ENCODE measurements at places on chromosomes 2 and 18. TPM values are rescaled to one million over a fixed set of nuclear protein-coding genes. Genes with fewer than 3 reads are reported as not detected.

DNA sequence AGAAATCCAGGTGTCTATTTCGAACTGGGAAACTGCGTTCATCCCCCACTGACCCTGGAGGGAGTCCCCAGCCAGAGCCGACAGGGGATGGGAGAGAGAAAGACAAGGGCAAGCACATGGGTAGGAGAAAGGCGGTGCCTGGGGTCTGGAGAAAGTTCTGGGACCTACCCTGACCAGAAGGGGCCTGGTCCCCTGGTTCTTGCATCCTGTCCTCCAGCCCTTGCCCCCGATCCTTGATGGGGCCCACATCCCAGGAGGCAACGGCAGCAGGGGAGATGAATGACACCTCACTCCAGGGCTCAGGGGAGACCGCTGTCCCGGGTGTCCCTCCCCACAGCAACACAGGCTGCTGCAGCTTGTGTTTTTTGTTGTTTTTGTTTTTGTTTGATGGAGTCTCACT is 4.9 kb downstream of the ADCY3 start:
- H3K27me3 ChIP-seq: no peaks in the 10 kb centered on the region
- no peak overlapping the region for H3K27ac ChIP-seq
- peaks cover 11% of the 10 kb centered on the region for H3K4me1 ChIP-seq
- peaks cover 6% of the 10 kb centered on the region for H3K36me3 ChIP-seq

DNA sequence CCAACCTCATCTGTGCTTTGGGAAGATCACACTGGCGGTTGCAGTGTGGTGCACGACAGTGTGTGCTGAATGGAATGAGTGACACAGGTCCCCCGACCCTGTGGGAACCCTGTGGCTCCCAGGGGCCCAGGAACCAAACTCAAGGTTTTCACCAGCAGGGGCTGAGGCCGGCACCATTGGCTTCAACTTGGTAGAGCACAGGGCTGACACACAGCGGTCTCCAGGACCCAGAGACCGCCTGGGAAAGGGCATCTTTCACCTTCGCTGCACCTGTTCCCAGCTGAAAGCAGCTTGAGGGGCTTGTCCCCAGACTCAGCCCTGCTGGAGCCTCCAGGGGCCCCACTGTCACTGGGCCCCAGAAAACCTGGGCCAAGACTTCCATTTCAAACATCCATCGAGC is 59.0 kb upstream of the ODC1 start:
- H3K4me3 ChIP-seq: no peak overlapping the region
- no peak overlapping the region for H3K27ac ChIP-seq
- H3K27me3 ChIP-seq: no peaks in the 10 kb centered on the region
- H3K4me1 ChIP-seq: no peaks in the 10 kb centered on the region
- no peaks in the 10 kb centered on the region for H3K36me3 ChIP-seq

DNA sequence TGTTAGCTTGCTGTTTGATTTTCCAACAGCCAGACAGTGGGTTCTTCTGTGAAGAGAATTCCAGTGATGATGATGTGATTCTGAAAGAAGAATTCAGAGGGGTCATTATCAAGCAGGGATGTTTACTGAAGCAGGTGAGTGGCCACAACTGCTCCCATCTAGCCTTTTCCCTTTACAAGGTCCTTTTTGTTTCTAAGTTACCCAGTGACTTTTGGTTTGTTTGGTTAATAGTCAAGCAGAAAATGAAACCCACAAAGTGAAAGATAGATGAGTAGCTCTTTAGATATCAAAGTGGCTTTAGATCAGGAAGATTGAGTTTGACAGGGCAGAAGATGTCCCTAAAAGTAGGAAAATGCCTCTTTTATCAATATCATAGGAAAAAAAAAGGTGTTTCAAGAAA is 23.3 kb downstream of the PLEK start:
- no peaks in the 10 kb centered on the region for H3K4me1 ChIP-seq
- H3K4me3 ChIP-seq: no peak overlapping the region
- no peaks in the 10 kb centered on the region for H3K27me3 ChIP-seq
- no peaks in the 10 kb centered on the region for H3K36me3 ChIP-seq
- no peak for DNase-seq

GRCh38 chr2:174866421-174866820 is 102.1 kb upstream of the CHRNA1 start:
- no peak overlapping the region for H3K27ac ChIP-seq
- no peak overlapping the region for H3K4me3 ChIP-seq
- no peaks in the 10 kb centered on the region for H3K4me1 ChIP-seq
- peaks cover 3% of the 10 kb centered on the region for H3K27me3 ChIP-seq
- no peaks in the 10 kb centered on the region for H3K36me3 ChIP-seq

DNA sequence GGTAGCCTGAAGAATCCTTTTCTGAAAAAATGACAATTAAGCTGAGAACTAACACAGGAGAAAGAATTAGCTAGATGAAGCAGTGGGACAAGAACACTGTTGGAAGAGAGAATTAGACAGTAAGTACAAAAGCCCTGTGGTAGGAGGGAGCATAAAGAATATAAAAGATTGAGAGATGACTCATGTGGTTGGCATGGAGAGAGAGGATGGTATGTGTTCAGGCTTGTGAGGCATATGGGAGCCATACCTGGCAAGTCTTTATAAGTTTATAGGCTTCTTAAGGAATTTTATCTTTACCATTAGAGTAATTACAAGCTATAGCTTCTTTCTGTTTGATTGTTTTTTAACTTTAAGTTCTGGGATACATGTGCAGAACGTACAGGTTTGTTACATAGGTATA is 325.0 kb downstream of the ARL6IP6 start:
- H3K4me1 ChIP-seq: no peaks in the 10 kb centered on the region
- no peak overlapping the region for H3K4me3 ChIP-seq
- H3K27me3 ChIP-seq: no peaks in the 10 kb centered on the region
- no peak overlapping the region for H3K27ac ChIP-seq

DNA sequence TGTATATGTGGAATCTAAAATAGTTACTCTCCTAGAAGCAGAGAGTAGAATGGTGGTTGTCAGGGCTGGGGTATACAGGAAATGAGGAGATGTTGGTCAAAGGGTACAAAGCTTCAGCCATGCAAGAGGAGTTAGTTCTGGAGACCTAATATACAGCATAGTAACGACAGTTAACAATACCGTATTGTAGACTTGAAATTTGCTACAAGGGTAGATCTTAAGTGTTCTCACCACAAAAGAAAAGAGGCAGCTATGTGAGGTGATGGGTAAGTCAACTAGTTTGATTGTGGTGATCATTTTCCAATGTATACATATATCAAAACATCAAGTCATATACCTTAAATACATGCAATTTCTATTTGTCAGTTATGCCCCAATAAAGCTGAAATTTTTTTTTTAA is 98.2 kb upstream of the CYP1B1 start:
- H3K27me3 ChIP-seq: no peaks in the 10 kb centered on the region
- H3K27ac ChIP-seq: no peak overlapping the region
- no peaks in the 10 kb centered on the region for H3K36me3 ChIP-seq

DNA sequence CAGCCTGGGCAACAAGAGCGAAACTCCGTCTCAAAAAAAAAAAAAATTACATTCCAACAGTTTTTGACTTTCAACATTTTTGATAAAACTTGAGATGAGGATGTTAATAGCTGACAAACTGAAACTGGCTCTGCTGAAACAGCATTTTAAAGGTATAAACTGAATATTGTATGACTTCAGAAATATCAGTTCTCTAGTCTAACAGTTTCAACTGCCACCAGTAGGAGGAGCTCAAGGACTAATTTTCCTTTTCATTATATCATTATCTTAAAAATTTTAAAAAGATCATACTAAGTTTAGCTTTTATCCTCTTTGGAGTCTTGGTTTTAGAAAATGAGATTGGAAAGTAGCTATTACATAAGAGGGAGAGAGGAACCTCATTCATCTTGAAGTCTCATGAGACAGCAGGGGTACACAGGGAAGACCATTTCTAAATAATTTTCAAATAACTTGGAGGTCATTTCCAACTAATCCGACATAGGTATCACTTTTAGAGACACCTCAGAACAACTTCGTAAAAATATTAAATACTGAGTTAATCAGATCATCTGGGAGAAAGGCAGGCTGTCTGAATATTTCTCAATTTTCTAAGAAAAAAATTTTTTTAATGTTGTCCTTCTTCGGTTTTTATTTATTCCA is 37.6 kb upstream of the MCM6 start:
- no peaks in the 10 kb centered on the region for H3K4me1 ChIP-seq
- H3K27me3 ChIP-seq: no peaks in the 10 kb centered on the region
- H3K27ac ChIP-seq: no peak overlapping the region
- DNase-seq: peak; percentile 36

- no peak overlapping the region for H3K27ac ChIP-seq
- no peaks in the 10 kb centered on the region for H3K36me3 ChIP-seq
- H3K4me3 ChIP-seq: no peak overlapping the region
- no peaks in the 10 kb centered on the region for H3K4me1 ChIP-seq
These were observed 106.8 kb downstream of the SLC39A10 start for GRCh38 chr2:195763866-195764265.

GRCh38 chr18:23495723-23496440 is 7.4 kb upstream of the RMC1 start:
- H3K36me3 ChIP-seq: no peaks in the 10 kb centered on the region
- H3K4me3 ChIP-seq: no peak overlapping the region
- no peaks in the 10 kb centered on the region for H3K4me1 ChIP-seq
- DNase-seq: no peak
- H3K27me3 ChIP-seq: no peaks in the 10 kb centered on the region

DNA sequence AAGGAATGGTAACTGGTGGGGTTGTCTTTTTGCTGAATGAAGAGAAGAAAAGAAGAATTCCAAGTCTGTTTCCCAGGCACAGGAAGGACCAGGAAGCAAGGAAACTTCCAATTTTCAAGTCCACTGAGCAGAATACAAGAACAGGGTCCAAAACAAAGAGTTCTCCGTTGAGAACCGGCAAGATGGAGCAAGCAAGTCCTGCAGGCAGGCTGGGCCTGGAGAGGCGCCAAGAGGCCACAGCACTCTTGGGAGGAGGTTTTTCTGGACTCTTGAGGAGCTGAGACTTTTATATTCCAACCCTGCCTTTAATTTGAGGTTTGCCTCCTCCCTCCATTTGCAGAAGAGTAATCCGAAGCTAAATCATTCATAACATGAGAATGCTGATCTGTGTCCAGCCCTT is 224.5 kb downstream of the IKZF2 start:
- no peak overlapping the region for H3K27ac ChIP-seq
- no peak overlapping the region for H3K4me3 ChIP-seq
- no peak for DNase-seq
- H3K27me3 ChIP-seq: no peaks in the 10 kb centered on the region
- H3K4me1 ChIP-seq: no peaks in the 10 kb centered on the region
- H3K36me3 ChIP-seq: no peaks in the 10 kb centered on the region

DNA sequence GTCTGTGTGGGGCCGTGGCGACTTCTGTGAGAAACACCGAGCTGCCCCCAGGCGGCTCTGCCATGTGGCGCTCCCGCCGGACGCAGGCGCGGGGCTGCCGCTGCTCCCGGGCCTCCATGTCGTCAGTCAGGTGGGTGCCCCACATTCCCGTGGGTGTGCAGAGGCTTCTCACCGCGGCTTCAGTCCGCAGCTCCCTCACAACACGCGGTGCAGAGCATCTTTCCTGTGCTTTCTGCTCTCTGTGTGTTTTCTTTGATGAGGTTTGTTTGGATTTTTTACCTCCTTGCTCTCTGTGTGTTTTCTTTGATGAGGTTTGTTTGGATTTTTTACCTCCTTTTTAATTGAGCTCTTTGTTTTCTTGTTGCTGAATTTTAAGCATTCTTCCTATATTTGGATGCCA is 13.0 kb downstream of the AQP12A start:
- no peak overlapping the region for H3K4me3 ChIP-seq
- H3K27ac ChIP-seq: no peak overlapping the region
- peaks cover 3% of the 10 kb centered on the region for H3K27me3 ChIP-seq
- peak; percentile 38 for DNase-seq
- H3K4me1 ChIP-seq: peaks cover 10% of the 10 kb centered on the region
- H3K36me3 ChIP-seq: no peaks in the 10 kb centered on the region

DNA sequence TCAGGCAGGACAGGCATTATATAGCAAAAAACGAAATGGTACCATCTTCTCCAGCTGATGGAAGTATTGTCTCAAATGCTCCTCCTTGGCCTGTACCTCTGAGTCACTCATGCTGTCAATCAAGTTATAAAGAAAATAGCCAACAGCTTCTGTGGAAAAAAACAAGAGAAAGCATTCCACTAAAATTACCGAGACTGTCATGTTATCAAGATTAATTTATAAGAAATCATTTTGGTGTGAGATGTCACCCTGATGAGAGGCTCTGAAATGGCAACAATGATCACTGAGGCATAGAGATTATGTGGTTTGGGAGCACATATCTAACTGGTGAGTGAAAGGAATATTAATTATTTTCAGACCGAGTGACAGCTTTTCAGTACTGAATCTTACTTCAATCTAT is 47.4 kb downstream of the LRPPRC start:
- H3K4me3 ChIP-seq: no peak overlapping the region
- no peak overlapping the region for H3K27ac ChIP-seq
- H3K4me1 ChIP-seq: no peaks in the 10 kb centered on the region
- H3K27me3 ChIP-seq: no peaks in the 10 kb centered on the region

Gene ALPI
- total RNA-seq: not detected

Gene C2orf80
- total RNA-seq: not detected

Gene ANXA4
- total RNA-seq: 28.0 TPM

Gene TXNDC2
- total RNA-seq: not detected
